ENCODE measurements at places on chromosomes 2 and 18. TPM values are rescaled to one million over a fixed set of nuclear protein-coding genes. Genes with fewer than 3 reads are reported as not detected.

CD8B gene
- total RNA-seq, result not detected

BCL11A gene
- total RNA-seq, result under 0.01 TPM

GRCh38 chr2:3972377-3972776 is 269.0 kb downstream of the DCDC2C start:
- H3K27me3 ChIP-seq, result no peaks in the 10 kb centered on the region
- no peak overlapping the region for H3K27ac ChIP-seq
- H3K4me3 ChIP-seq, result no peak overlapping the region
- DNase-seq, result no peak
- no peaks in the 10 kb centered on the region for H3K36me3 ChIP-seq

- no peaks in the 10 kb centered on the region for H3K36me3 ChIP-seq
- H3K4me3 ChIP-seq, result peak within 1 kb of the TSS; percentile 70
- DNase-seq, result peak; percentile 18
- H3K27ac ChIP-seq, result no peak within 1 kb of the TSS
- peaks cover 8% of the 10 kb centered on the region for H3K4me1 ChIP-seq
Measured at GRCh38 chr2:27494944-27495554, at the start of gene FNDC4. FNDC4 (minus strand) TSS chr2:27495200; CDS start chr2:27494679, 521 bp downstream.

PAX3 gene
- total RNA-seq, result not detected

- H3K36me3 ChIP-seq, result no peaks in the 10 kb centered on the region
- DNase-seq, result peak; percentile 84
- H3K4me3 ChIP-seq, result no peak overlapping the region
- H3K27me3 ChIP-seq, result no peaks in the 10 kb centered on the region
- no peak overlapping the region for H3K27ac ChIP-seq
Measured at GRCh38 chr2:199273042-199273511, 184.7 kb downstream of the SATB2 start.

DNA sequence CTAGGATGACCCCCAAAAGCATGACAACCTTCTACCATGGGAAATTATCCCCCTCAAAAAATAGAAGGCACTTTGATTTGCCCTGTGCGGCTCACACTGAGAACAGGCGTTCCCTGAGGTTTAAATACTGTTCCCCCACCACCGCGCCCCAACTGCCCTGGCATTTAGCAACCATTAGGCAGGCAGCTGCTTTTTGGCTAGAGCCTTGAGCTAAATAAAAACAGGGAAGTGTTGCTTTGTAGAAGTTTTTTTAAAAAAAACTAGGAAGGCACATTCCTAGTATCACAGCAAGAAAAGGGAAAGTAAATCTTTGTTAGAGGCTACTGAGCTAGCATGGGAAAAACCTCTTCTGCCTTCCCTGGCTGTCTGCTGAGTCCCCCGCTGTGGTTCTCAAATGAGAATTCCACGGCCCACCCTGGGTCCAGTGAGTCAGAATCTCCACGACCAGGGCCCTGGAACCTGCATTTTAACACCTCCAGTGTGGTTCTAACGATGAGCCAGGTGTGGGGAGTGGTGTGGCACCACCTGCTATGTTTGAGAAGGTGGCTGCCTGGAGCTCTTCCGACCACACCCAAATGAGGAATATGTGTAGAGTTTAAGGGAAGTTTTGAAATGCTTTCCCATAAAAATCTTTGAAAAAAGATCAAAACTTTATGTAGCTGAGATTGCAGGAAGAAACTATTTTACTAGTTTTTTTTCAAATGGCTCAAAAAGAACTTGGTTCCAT is 66.4 kb downstream of the VIT start:
- H3K27ac ChIP-seq, result no peak overlapping the region
- H3K4me1 ChIP-seq, result no peaks in the 10 kb centered on the region
- no peak for DNase-seq
- no peaks in the 10 kb centered on the region for H3K36me3 ChIP-seq
- H3K27me3 ChIP-seq, result peaks cover 6% of the 10 kb centered on the region

GPBAR1 gene
- under 0.01 TPM for total RNA-seq

GRCh38 chr2:229273723-229274338 is 2.7 kb upstream of the PID1 start:
- H3K27ac ChIP-seq, result no peak overlapping the region
- H3K4me1 ChIP-seq, result no peaks in the 10 kb centered on the region
- H3K4me3 ChIP-seq, result peak overlapping the region; percentile 30
- no peaks in the 10 kb centered on the region for H3K27me3 ChIP-seq

DNA sequence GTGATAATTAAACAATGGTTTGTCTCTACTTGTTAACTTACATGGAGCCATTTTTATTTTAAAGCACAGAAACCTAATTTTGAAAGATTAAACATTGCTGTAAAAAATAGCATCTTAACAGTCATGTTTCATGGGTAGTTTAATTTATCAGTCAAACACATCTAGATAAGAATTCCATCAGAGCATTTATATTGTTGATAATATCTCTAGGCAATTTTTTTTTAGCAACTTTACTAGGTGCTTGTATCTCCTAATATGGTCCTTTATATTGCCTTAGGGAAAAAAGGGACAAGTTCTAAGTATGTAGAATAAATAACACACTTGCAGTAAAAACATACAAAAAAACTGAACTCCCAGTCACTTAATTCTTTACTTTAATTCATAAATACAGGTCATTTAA is 863 bp downstream of the CSRNP3 start:
- no peaks in the 10 kb centered on the region for H3K36me3 ChIP-seq
- DNase-seq, result no peak
- H3K27ac ChIP-seq, result no peak overlapping the region
- no peaks in the 10 kb centered on the region for H3K4me1 ChIP-seq

- no peak overlapping the region for H3K4me3 ChIP-seq
- H3K36me3 ChIP-seq, result no peaks in the 10 kb centered on the region
- no peak overlapping the region for H3K27ac ChIP-seq
- H3K4me1 ChIP-seq, result no peaks in the 10 kb centered on the region
- DNase-seq, result no peak
- no peaks in the 10 kb centered on the region for H3K27me3 ChIP-seq
Measured at GRCh38 chr2:60259781-60260180, 293.7 kb downstream of the BCL11A start.

IL37 gene
- not detected for total RNA-seq

GRCh38 chr2:178426388-178426787 is 24.6 kb downstream of the PRKRA start:
- no peaks in the 10 kb centered on the region for H3K4me1 ChIP-seq
- no peaks in the 10 kb centered on the region for H3K27me3 ChIP-seq
- DNase-seq, result no peak
- no peak overlapping the region for H3K4me3 ChIP-seq
- H3K36me3 ChIP-seq, result no peaks in the 10 kb centered on the region

DNA sequence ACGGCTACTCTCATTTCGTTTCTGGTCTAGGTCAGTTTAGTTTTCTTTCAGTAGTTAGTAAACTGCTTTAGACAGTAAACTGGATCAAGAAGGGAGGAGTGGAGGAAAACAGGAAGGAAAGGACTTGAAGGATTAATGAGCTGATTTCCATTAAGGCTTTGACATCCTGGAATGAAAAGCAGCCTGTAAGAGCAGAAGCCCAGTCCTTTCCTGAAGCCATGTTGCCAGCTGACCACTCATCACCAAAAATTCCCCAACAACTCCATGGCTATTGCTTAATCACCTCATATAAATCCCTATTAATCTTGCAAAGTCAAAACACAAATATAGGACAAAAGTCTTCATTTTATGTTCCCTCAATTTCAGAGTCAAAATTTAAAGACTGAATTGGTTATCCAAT is 113.7 kb upstream of the ZFP36L2 start:
- peak; percentile 82 for DNase-seq
- peaks cover 29% of the 10 kb centered on the region for H3K4me1 ChIP-seq
- H3K36me3 ChIP-seq, result no peaks in the 10 kb centered on the region
- no peak overlapping the region for H3K27ac ChIP-seq
- H3K4me3 ChIP-seq, result no peak overlapping the region

DNA sequence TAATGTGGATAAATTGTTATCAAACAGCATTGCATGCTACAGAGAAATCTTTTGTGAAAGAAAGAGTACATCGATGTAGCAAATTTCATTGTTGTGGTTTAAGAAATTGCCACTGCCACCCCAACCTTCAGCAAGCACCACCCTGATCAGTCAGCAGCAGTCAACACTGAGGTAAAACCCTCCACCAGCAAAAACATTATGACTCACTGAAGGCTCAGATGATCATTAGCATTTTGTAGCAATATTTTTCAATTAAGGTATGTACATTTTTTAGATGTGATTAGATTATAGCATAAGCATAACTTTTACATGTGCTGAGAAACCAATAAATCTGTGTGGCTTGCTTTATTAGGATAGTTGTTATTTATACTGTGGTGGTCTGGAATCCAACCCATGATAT is 75.5 kb downstream of the ZNF385B start:
- H3K27ac ChIP-seq, result no peak overlapping the region
- no peaks in the 10 kb centered on the region for H3K27me3 ChIP-seq
- H3K4me1 ChIP-seq, result no peaks in the 10 kb centered on the region
- H3K4me3 ChIP-seq, result no peak overlapping the region
- no peak for DNase-seq

GRCh38 chr2:17813010-17813741 is 3.1 kb upstream of the MSGN1 start:
- H3K27ac ChIP-seq, result peak overlapping the region; percentile 33
- peaks cover 2% of the 10 kb centered on the region for H3K4me1 ChIP-seq
- DNase-seq, result peak; percentile 45
- no peak overlapping the region for H3K4me3 ChIP-seq

DNA sequence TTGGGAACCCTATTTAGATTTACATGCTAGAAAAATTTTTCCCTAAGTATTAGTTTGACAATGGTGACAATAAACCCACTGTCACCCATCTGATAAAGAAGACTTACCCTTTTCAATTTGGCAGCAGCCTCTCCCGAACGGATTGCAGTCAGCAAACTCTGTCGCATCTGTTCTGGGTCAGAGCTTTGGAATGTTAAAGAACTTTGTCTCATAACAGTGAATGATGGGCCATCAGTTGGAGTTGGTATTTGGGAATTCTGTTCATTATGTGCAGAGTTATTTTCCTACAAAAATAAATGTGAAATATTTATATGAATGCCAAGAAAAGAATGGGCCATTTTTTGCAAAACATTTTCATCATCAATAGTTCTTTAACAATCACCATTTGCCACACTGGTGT is 70.8 kb upstream of the GRB14 start:
- H3K4me1 ChIP-seq, result no peaks in the 10 kb centered on the region
- no peaks in the 10 kb centered on the region for H3K27me3 ChIP-seq
- no peak overlapping the region for H3K27ac ChIP-seq
- no peaks in the 10 kb centered on the region for H3K36me3 ChIP-seq
- no peak overlapping the region for H3K4me3 ChIP-seq
- DNase-seq, result peak; percentile 50

LINC00305 gene
- total RNA-seq, result not detected

DNA sequence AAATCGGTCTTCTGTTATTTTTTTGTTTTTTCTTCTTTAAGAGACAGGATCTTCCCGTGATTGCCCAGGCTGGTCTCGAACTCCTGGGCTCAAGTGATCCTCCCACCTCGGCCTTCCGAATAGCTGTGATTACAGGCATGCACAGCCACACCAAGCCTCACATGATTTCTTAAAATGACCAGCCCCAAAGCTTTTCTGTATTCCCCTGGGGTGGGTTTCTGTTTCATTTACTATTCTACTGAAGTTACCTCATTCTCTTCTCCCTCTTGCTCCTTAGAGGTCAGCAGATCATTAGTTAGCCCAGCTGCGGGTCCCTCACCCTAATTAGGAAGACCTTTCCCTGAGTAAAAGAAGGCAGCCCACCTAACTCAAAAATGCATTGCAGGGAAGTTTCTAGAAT is 27.6 kb downstream of the SLC1A4 start:
- no peak overlapping the region for H3K27ac ChIP-seq
- H3K36me3 ChIP-seq, result peaks cover 1% of the 10 kb centered on the region
- no peak overlapping the region for H3K4me3 ChIP-seq

- H3K27me3 ChIP-seq, result no peaks in the 10 kb centered on the region
- DNase-seq, result peak; percentile 82
- H3K36me3 ChIP-seq, result peaks cover 15% of the 10 kb centered on the region
- peak overlapping the region; percentile 100 for H3K27ac ChIP-seq
Measured at GRCh38 chr2:218284106-218284811, 8.0 kb downstream of the TMBIM1 start.

CHMP1B gene
- 49.7 TPM for total RNA-seq

GRCh38 chr18:58882686-58883085 is 18.0 kb downstream of the ZNF532 start:
- peak; percentile 62 for DNase-seq
- H3K4me3 ChIP-seq, result no peak overlapping the region
- peaks cover 4% of the 10 kb centered on the region for H3K4me1 ChIP-seq
- no peaks in the 10 kb centered on the region for H3K27me3 ChIP-seq
- no peak overlapping the region for H3K27ac ChIP-seq

GRCh38 chr2:47782381-47782670 is 619 bp upstream of the MSH6 start:
- H3K36me3 ChIP-seq, result no peaks in the 10 kb centered on the region
- H3K4me3 ChIP-seq, result peak overlapping the region; percentile 85
- no peaks in the 10 kb centered on the region for H3K27me3 ChIP-seq
- peak overlapping the region; percentile 90 for H3K27ac ChIP-seq
- H3K4me1 ChIP-seq, result no peaks in the 10 kb centered on the region
- no peak for DNase-seq

KIAA2012 gene
- total RNA-seq, result under 0.01 TPM

- H3K36me3 ChIP-seq, result no peaks in the 10 kb centered on the region
- H3K27me3 ChIP-seq, result peaks cover 19% of the 10 kb centered on the region
- peak; percentile 92 for DNase-seq
- no peak overlapping the region for H3K4me3 ChIP-seq
- H3K27ac ChIP-seq, result no peak overlapping the region
- H3K4me1 ChIP-seq, result no peaks in the 10 kb centered on the region
Measured at GRCh38 chr2:237858294-237859081, 935 bp upstream of the RAMP1 start.

MAP3K19 gene
- not detected for total RNA-seq

- no peaks in the 10 kb centered on the region for H3K36me3 ChIP-seq
- H3K4me3 ChIP-seq, result no peak overlapping the region
Measured at GRCh38 chr2:230650585-230651137, 62.0 kb upstream of the CAB39 start.

DNA sequence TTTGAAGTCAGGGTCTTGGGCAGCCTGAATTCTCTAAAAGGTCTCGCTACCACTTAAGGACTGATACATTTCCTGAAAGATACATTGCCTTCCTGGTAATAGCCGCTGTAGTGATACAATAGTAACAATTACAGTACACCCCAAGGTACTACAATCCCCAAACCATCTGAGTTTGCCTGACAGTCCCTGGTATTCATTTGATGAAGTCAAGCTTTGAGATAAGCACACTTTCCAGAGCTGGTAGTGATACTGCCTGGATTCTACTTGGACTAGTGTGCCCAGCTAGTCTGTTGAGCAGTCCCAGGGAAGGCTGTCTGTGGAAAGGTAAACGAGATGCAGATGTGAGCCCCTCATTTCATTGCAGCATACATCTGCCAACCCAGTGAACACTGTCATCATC is 24.4 kb upstream of the ITGB6 start:
- no peak for DNase-seq
- no peaks in the 10 kb centered on the region for H3K27me3 ChIP-seq
- peak overlapping the region; percentile 8 for H3K27ac ChIP-seq

THUMPD2 gene
- total RNA-seq, result 7.4 TPM
